ENCODE measurements at places on chromosomes 5 and 9.
A peak's percentile ranks its signal among the peaks of the same experiment; 100 is the strongest.

DNA sequence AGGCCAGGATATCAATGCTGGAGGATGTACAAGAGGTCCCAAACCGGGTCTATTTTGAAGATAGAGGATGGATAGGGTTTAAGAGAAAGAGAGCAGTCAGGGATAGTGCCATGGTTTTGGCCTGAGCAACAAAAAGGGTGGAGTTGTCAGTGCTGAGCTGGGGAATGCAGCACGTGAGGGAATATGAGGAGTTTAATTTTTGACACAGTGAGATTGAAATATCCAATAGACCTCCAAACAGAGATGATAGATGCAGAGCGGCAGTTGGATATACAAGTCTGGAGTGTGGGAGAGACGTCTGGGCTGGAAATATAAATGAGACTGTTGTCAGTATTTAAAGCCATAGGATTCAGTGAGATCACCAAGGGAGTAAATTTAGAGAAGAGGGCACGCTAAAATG, 136.7 kb upstream of the EFNA5 start:
- H3K4me3 ChIP-seq: no peak overlapping the region
- no peaks in the 10 kb centered on the region for H3K36me3 ChIP-seq

DNA sequence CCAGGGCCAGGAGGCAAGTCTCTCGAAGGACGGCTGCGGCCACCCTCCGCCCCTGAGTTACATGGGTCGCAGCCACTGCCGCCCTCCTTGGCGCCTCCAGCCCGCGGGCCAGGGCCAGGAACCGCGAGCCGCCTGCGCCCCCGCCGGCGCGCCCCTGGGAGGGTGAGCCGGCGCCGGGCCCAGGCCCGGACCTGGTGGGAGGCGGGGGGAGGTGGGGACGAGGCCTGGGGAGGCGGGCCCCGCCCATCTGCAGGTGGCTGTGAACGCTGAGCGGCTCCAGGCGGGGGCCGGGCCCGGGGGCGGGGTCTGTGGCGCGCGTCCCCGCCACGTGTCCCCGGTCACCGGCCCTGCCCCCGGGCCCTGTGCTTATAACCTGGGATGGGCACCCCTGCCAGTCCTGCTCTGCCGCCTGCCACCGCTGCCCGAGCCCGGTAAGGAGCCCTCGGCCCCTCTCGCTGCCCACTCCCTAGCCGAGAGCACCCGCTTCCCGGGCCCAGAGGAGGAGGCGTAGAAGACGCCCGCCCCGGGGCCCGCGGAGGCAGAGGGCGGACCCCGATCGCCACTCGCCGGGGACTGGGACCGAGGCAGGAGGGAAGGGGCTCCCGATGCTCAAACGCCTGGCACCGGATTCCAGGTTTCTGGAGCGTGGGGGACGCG, at the start of gene ASS1:
Gene ASS1, plus strand, starts transcription at position 397 of the 657 bp plus-strand sequence. CDS start 7,268 bp downstream, outside the sequence.
- peaks cover 36% of the 10 kb centered on the region for H3K4me1 ChIP-seq
- H3K27me3 ChIP-seq: no peaks in the 10 kb centered on the region
- peak within 1 kb of the TSS; percentile 81 for H3K27ac ChIP-seq
- peak within 1 kb of the TSS; percentile 87 for H3K4me3 ChIP-seq
- no peak for DNase-seq

DNA sequence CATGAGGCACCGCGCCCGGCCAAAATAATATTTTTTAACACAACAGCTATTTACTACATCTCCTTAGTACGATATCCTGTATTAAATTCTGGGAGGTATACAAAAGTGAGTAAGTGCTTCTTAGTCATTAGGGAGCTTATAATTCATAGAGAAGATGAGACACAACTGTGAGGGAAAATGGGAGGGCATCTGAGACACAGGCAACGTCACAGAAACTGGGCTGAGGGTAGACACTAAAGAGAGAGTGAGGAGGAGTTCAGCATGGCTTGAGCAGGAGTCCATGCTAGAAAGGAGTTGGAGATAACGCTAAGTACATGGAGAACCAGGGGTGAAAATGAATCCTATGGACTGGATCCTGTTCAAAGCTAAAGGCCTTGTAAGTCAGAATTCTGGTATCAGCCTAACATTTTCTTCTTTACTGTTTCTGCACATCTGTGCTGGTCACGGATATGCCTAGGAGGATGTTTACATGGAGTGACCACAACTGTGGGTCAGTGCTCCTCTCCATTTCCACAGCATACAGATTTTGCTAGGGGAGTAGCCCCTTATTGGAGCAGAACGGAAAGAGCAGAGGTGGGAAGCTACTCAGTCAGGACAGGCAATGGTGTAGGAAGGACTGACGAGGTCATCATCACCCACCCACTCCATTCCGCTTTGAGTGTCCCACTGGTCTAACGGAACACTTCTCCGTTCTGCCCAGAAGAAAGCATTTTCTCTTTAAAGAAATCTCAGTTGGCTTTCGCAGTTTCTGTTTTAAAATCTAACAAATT, 310.4 kb upstream of the EFNA5 start:
- H3K4me3 ChIP-seq: no peak overlapping the region
- no peaks in the 10 kb centered on the region for H3K4me1 ChIP-seq
- peak; percentile 77 for DNase-seq
- no peaks in the 10 kb centered on the region for H3K36me3 ChIP-seq

DNA sequence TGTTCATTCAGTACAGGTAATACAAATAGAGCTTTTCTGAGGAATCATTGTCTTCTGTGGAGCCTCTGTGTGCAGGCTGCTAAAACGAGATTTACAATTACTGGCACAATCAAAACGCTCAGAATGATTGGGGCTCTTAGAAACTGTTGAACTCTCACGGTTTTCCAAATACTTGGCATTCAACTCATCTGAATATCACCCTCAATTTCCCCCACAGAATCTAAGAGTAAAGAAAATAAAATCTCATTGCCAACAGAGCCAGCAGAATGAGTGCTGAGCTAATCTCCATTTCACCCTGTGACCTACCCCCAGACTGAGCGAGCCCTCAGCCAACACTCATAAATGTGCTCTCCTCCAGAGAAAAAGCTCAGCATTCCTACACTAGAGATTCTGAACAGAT, 35.3 kb upstream of the TMED7 start:
- no peaks in the 10 kb centered on the region for H3K4me1 ChIP-seq
- H3K4me3 ChIP-seq: no peak overlapping the region
- H3K27me3 ChIP-seq: no peaks in the 10 kb centered on the region
- no peaks in the 10 kb centered on the region for H3K36me3 ChIP-seq
- DNase-seq: no peak

GRCh38 chr9:104682642-104683041, 11.7 kb upstream of the OR13D1 start:
- DNase-seq: peak; percentile 51
- no peak overlapping the region for H3K27ac ChIP-seq

DNA sequence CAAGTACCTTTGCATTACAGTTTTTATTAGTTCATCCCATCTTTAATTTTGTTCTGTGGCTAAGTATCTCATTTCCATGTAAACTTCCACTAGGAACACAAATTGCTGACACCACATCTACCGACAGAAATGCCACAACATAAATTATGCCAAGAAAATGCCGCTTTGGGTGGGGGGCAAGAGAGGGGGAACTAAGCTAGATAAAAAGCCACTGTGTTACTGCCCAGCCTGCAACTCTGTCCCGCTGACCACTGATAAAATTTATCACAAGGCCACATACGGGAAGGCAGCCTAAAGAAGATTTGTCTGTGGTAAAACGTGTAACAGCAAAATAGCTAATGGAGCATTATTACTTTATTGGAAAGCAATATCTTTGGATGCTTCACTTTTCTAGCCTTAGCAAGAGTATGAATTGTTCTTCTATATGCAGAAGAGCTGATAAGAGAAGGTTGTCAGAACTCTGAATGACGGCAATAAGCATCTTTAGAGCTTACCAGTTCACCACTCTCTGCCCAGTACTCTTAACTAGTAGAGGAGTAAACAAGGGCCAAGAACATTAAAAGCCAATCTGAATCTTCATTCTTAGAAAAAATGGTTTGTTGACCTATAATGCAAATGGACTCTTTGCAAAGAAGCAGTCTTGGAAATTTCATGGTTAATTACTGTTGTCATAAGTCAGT, 172.2 kb upstream of the MEF2C start:
- no peak for DNase-seq
- H3K27me3 ChIP-seq: no peaks in the 10 kb centered on the region
- H3K36me3 ChIP-seq: no peaks in the 10 kb centered on the region
- no peaks in the 10 kb centered on the region for H3K4me1 ChIP-seq

GRCh38 chr9:129612815-129613519, 7.9 kb downstream of the C9orf50 start:
- H3K27me3 ChIP-seq: no peaks in the 10 kb centered on the region
- H3K27ac ChIP-seq: no peak overlapping the region
- peaks cover 32% of the 10 kb centered on the region for H3K4me1 ChIP-seq
- DNase-seq: no peak

DNA sequence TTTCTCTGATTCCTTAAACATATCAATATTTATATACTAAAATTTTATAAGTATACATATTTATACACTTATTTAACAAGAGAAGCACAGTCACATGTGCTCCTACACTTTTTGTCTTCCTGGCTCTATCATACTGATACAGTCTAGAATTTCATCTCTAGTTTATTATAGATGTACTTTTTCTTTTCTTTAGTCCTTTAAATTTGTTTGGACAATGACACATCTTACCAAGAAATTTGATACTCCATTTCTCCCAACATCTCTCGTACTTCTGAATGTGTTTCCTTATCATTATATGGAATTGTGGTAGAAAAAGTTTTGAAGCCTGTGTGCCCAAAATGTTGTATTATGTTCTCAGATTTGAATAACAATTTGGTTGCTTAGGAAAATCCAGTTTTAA, 104.6 kb downstream of the DMRT2 start:
- no peak overlapping the region for H3K4me3 ChIP-seq
- H3K27ac ChIP-seq: no peak overlapping the region
- DNase-seq: no peak
- no peaks in the 10 kb centered on the region for H3K36me3 ChIP-seq

DNA sequence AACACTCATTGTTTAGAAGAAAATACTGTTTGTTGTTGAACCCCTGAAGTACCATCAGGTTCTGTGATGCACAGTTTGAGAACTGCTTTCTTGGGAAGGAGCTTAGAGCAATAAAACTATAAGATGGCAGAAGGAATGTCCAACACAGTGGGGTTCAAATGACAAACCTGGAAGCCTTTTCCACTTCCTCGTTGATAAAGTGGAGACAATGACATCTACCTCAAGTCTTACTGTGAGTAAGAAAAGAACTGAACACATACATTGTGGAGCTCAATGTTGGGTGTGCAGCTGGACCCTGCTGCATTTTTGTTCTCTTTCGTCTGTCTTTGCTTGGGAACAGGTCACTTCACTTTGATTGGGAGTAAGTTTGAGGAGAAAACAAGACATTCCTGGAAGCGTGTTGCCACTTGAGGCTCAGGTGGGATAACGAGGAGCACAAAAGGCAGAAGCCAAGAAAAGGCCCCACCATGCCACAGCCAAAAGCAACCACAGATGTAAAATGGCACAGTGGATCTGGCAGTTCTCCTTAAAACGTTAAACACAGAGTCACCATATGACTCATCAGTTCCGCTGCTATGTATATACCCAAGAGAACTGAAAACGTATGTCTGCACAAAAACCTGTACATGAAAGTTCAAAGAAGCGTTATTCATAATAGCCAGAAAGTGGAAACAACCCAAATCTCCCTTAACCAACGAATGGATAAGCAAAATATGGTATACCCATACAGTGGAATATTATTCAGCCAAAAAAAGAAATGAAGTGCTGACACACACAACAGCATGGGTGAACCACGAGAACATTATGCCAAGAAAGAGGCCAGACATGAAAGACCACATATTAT, 42.9 kb upstream of the SUB1 start:
- no peaks in the 10 kb centered on the region for H3K27me3 ChIP-seq
- H3K4me1 ChIP-seq: no peaks in the 10 kb centered on the region
- H3K4me3 ChIP-seq: no peak overlapping the region
- no peaks in the 10 kb centered on the region for H3K36me3 ChIP-seq

- H3K36me3 ChIP-seq: peaks cover 37% of the 10 kb centered on the region
- H3K4me3 ChIP-seq: no peak overlapping the region
- no peak overlapping the region for H3K27ac ChIP-seq
These were observed 111.3 kb upstream of the SAP30L start for GRCh38 chr5:154334406-154335064.

DNA sequence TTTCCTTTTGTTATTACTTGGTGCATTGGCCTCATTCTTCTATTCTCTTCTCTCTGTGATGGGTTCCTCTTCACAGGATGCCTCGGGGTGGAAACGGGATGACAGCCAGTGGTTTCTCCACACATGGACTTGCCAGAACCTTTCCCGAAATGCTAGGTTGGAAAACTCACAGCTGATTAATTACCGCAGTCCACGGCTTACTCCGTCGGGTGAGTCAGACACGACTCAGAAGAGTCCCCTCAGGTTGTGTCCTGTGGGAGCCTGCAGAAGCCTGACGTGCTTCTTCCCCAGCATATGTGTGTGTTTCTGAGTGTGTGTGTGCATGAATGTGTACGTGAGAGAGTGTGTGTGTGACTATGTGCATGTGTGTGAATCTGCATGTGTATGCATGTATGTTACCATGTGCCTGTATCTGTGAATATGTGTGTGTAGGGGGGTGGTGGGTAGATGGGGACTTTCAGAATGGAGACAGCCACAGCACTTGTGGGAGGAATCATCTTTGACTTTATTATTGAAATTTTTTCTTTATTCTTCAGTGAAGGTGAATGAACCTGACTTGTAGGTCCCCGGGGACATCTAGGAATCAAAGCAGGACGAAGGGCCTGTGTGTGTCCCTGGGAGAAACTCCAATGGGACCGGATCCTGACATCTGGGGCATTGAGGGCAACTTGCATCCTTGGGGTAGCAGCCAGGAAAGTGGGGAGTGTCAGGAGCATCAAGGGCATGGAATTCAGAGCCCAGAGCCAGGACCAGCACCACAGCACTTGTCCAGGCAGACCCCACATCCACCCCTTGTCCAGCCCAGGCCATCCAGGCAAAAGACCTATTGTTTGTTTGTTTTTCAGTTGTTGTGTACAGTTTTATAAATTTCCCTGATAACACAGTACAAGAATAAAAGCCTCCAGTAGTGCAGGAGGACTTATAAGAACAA, 21.9 kb upstream of the MED10 start:
- H3K27me3 ChIP-seq: peaks cover 5% of the 10 kb centered on the region
- no peaks in the 10 kb centered on the region for H3K36me3 ChIP-seq
- H3K27ac ChIP-seq: no peak overlapping the region
- DNase-seq: peak; percentile 3
- no peaks in the 10 kb centered on the region for H3K4me1 ChIP-seq

DNA sequence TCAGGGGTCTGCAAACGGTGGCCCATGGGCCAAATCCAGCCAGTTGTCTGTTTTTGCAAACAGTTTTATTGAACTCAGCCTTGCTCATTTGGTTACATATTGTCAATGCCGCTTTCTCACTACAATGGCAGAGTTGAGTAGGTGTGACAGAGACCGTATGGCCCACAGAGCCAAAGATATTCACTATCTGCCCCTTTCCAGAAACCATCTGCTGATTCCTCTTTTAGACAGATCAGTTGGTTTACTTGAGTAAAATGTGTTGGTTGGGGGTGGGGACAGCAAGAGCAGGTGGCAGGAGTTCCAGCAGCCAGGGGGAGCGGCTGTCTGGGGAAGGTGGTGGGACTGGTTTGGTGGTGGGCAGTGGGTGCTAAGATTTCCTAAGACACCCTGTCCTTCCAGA, 54.8 kb downstream of the COL27A1 start:
- no peak for DNase-seq

GRCh38 chr5:8196061-8196460, 327.1 kb downstream of the MTRR start:
- H3K4me1 ChIP-seq: no peaks in the 10 kb centered on the region
- H3K27ac ChIP-seq: no peak overlapping the region
- no peak for DNase-seq
- no peaks in the 10 kb centered on the region for H3K36me3 ChIP-seq
- H3K4me3 ChIP-seq: no peak overlapping the region
